BJ (cell line): ENCODE measurements at places on chromosomes 3 and 15. TPM values are rescaled to one million over a fixed set of nuclear protein-coding genes. Genes with fewer than 3 reads are reported as not detected.

- DNase-seq: no peak
Observed at GRCh38 chr15:74609938-74610301, 5.7 kb upstream of the CLK3 start.

- no peak for DNase-seq
Observed at GRCh38 chr3:144032531-144033239, 61.1 kb downstream of the DIPK2A start.

The CCR8 gene
- not detected in 2 replicates for polyA plus RNA-seq

The GPR176 gene
- polyA plus RNA-seq: 241 and 319 TPM in 2 replicates

The FSTL1 gene
- 3,514 and 4,020 TPM in 2 replicates for polyA plus RNA-seq

The ZNF80 gene
- not detected in 2 replicates for polyA plus RNA-seq

DNA sequence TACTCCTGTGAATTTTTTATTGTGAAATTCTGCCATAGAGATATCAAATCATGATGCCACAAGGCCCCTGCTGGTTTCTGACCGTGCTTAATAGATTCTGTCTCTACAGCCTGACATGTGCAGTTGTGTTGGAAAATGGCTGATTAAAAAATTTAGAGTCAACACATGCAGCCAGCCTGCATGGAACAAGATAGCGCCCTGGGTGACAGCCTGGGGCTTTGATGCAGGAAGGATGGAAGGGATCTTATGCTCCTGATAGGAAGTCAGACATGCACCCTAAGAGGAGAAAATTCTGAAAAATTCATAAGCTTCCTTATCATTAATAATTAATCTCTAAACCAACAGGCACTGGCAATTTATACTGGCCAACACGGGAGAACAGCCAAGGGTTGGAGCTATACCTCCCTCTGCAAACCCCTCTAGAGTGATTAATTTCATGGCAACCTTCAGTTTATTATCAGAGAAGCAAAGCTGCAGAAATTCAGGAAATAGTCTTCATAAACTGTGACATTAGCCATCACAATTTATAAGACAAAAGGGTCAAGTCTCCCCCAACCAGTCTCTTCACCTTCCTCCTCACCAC is 198.4 kb downstream of the CADPS start:
- no peak for DNase-seq

DNA sequence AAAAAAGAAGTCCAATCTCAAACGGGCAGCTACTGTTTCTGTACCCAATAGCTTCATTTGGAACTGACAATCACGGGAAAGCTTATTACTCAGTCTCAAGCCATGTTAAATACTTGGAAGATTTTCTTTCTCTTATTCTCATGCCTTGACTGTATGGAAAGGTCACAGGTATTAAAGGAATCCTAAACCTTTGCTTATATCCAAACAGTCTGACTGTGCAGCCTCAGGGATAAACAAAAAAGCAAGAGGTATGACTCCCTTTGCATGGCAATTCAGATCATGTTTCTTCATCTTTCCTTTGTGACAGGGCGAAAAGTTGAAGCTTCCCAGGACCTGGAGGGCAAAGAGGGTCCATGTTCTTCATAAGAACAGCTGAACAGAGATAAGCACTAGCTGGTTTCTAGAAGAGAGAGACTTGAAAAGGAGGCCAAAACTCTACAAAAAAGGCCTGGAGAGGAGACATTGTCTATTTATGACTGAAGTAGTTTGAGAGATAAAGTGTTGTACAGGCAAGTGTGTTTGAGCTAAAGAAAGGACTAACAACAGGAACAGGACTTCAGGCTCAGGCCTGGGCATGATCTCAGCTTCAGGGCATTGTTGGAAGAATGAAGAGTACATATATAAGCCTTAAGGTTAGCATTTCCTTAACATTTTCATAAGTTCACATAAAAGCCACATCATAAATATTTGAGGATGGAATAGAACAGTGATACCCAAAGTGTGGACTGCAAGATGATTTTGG is 231.0 kb upstream of the THRB start:
- DNase-seq: no peak

DNA sequence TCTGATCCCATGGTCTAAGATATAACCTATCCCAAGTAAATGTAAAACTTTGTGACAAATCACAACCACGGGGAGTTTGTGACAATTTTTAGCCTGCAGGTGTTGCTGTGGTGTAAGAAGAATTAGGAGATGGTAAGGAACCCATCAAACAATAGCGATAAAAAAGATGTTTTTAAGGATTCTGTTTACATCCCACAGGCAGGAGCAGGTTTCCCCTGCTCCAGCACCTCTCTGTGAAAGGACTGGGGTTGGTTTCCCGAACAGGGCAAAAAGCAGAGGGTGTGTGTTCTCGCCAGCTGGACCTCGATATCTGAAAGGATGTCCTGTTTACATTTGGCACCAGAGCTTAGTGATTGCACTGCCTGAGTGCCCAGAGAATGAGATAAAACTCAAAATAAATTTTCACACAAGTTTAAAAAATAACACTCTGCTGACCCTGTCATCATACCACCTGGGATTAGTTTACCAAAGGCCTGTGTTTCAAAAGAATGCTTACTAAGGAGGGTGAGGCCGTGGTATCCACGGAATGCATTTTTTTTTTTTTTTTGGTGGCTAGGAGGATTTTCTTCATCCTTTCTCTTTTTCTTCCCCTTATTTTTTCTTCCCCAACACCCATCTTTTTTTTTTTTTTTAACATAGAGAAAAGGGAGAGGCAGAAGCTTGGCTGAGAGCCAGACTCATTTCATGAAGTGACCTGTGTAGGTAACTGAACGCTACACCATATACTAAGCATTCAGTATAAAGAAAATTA is 151.8 kb upstream of the DPH6 start:
- DNase-seq: no peak

- no peak for DNase-seq
Observed at GRCh38 chr3:158492685-158493084, 78.3 kb upstream of the MLF1 start.

DNA sequence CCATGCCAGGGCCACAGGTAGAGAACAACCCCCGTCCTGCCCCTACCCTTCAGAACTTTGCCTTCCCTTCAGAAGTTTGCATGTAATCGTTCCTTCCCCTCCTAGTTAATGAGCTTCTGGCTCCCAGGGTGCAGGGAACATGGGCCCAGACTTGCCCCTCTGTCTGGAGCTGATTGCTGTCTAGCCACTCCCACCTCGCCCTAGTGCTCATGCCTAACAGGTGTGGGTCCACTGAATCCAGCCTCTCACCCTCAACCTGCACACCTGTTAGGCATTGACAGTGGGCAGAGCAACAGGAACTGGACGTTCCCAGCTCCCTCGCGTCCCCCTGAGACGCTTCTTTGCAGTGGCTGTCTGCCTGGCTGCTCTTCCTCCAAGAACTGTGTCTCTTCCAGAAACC is 40.3 kb downstream of the WNT5A start:
- no peak for DNase-seq

- no peak for DNase-seq
Observed at GRCh38 chr15:25717457-25718168, 145.5 kb downstream of the ATP10A start.

GRCh38 chr3:88984256-88984655 is 123.2 kb upstream of the EPHA3 start:
- no peak for DNase-seq

The ZMYND10 gene
- 0.65 and 1.3 TPM in 2 replicates for polyA plus RNA-seq

DNA sequence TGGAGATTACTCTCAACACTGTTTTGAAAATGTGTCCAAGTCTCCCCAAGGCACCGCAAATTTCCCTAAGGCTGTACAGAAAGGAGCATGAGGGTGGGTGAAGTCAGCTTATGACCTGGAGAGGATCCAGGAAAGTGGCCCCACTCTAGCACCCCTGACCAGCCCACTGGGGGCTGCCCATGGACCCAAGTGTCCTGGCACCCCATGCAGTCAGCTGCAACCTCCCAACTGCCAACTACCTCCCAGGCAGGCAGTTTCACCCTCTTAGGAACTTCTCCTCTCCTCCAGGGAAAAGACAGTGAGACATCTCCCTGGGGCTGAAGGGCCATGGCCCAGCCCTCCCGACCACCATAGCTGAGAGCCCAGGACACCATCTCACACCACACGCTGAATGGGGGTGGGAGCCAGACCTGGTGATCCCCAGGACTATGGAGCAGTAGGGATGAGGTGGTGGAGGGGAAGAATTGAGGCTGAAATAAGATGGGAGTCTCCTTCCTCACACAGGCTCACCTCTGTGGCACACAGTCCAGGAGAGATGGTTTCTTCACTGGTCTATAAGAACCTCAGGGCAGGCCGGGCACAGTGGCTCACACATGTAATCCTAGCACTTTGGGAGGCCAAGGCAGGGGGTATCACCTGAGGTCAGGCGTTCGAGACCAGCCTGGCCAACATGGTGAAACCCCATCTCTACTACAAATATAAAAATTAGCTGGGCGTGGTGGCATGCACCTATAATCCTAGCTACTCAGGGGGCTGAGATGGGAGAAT is 104.4 kb downstream of the DAPK2 start:
- DNase-seq: no peak

The UACA gene
- polyA plus RNA-seq: 143 and 162 TPM in 2 replicates

DNA sequence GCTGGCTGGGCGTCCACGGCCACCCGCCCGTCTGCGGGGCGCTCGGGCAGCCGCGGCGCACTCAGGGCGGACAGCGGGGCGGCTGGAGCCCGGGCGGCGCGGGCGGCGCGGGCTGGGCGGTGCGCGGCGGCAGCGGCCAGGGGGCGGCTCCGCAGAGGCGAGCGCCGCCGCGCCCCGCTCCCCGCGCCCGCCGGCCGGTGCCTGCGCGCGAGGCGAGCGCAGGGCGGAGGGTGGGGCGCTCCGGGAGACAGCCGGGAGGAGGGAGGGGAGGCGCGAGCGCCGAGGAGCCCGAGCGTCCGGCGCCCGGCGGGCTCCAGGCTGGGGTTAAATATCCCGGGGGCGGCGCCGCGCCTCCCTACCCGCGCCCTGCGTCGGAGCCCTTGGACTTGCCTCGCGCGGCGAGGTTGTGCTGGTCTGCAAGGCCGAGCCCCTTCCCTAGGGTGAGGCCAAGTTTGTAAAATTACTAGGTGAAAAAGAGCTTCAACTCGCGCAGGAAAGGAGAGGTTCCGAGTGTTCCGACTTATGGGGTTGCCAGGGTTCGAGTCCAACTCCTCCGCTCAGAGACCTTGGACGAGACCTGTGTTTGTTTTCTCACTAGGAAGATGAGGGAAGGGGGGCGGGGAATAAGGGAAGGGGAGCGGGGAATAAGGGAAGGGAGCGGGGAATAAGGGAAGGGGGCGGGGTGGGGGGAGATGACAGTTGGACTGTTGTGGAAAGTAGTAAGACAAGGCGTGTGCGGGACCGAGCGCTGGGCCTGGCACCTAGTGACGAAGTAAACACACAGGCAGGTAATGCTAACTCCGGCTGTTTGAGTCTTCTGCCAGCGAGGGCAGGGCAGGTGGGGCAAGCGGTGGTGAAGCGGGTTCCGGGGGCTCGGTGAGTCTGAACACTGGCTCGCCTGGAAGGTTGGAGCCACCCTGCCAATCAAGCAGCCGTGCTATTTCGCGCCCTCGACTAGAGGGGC is at the start of gene TNFAIP8L3:
Gene TNFAIP8L3 (minus strand): TSS at position 301 of the 964 bp plus-strand sequence. CDS start 311 bp downstream, outside the sequence.
- no peak for DNase-seq
